Activated T-cell treated with anti-CD3 and anti-CD28 coated beads for 1 hour (primary cell): ENCODE measurements at places on chromosomes 6 and 20.

DNA sequence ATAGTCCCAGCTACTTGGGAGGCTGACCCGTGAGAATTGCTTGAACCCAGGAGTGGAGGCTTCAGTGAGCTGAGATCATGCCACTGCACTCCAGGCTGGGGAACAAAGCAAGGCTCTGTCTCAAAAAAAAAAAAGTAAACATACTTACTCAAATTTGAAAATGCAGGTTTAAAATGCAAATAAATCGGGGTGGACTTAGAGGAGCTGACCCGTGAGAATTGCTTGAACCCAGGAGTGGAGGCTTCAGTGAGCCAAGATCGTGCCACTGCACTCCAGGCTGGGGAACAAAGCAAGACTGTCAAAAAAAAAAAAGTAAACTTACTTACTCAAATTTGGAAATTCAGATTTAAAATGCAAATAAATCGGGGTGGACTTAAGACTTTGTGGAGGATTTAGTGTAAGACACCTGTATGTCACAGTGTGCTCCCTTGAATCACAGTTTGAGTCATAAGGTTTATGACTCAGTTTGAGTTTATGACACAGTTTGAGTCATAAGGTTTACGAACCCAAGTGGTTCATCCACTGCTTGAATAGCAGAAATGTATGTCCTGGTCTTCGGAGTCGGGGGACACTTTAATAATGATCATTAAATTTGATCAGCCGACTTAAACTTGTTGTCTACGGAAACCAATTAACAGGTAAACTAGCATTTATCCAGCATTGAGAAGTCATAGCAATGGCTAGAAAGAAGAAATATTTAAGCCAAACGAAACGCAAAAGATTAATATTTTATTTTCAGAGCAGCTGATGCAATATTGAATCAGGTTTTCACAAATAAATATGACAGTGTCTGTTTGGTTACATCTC lies 6.8 kb upstream of the MRPS10 start:
- no peak for DNase-seq

- DNase-seq = no peak
These were observed 185.7 kb upstream of the MARCKS start for GRCh38 chr6:113671421-113671820.

- no peak for DNase-seq
These were observed 45.1 kb upstream of the TASP1 start for GRCh38 chr20:13683833-13684232.

- no peak for DNase-seq
These were observed 119.2 kb upstream of the INSM1 start for GRCh38 chr20:20248620-20249200.

GRCh38 chr20:19543101-19543500 lies 215.0 kb upstream of the RIN2 start:
- DNase-seq = no peak

DNA sequence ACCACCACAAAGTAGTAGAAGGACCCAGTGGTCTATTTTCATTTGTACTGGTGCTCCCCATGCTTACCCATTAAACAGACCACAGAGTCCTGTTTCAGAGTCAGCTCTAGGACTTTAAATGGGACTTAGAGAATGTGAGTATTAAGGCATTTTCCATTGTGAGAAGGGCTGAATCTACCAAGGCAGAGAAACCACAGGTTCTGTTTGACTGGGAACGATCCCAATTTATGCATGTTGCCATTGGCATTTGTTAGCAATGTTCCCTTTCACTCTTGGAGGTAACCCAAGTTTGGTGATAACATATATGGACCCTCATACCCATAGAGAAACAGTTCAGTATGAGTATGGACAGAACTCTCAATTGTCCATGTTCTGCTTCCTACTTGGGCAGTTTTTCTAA lies 672.8 kb downstream of the KIF16B start:
- DNase-seq = no peak

- no peak for DNase-seq
These were observed 177.3 kb downstream of the EPHA7 start for GRCh38 chr6:93242049-93242448.

DNA sequence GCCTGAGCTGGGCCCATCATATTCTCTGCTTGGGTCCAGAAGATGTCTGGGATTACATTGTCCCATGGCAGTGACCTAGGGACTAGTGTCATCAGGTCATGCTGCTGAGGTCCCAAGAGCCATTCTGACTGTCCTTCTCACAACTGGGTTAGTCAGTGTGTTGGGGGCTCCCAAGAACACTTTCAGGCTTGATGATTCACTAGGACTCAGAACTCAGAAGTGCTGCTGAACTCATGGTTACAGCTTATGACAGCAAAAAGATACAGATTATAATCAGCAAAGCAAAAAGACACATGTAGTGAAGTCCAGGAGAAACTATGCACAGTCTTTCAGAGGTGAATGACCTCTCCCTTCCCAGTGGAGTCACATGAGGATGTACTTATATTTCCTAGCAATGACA lies 107.8 kb downstream of the SYNE1 start:
- no peak for DNase-seq

DNA sequence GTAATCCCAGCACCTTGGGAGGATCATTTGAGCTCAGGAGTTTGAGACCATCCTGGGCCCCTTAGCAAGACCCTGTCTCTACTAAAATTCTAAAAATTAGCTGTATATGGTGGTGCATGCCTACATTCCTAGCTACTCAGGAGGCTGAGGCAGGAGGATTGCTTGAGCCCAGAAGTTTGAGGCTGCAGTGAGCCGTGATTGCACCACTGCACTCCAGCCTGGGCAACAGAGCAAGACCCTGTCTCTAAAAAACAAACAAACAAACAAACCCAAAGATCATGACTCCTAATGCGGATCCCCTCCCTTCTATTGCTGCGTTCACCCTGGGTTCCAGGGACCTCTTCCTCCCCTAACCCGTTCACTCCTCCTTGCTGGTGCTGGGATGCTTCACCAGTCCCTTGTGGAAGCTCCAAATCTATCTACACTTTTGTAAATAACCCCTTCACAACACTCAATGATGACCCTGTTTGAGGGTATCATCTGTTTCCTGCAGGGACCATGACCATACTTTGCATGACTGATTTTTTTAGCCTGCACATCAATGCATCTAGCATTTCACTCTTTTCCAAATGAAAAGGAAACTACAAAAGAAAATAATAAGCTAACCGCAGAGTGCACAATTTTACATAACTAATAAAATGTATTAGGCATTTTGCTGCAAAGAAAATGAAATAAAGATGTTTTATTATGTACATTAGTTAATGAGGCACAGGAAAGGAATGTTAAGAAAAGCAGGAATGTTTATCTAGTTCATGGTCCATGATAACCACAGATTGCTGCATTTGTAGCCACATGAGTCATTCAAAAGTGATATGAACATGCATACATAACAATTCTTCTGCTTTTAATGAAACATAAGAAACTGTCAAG lies 30.5 kb upstream of the IPCEF1 start:
- DNase-seq = no peak

GRCh38 chr6:95593025-95593424 lies 15.7 kb downstream of the MANEA start:
- no peak for DNase-seq

GRCh38 chr6:100166956-100167355 lies 172.9 kb upstream of the MCHR2 start:
- no peak for DNase-seq

- no peak for DNase-seq
These were observed 146.5 kb downstream of the CDKAL1 start for GRCh38 chr6:20680697-20681165.

DNA sequence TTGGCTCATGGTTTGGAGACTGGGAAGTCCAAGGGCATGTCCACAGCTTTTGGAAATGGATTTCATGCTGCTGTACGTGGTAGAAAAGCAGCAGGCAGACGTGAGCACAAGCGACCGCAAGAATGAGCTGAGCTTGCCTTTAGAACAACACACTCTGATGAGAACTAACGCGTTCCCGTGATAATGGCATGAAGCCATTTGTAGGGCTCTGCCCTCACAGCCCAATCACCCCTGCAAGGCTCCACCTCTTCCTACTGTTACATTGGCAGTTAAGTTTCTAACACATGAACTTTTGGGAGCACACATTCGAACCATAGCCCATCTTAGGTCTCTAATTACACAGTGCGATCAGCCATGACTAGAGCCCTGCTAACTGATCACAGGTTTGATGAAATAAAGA lies 107.5 kb upstream of the TMEM170B start:
- DNase-seq = no peak

- DNase-seq = no peak
These were observed 72.7 kb downstream of the QRSL1 start for GRCh38 chr6:106702046-106702445.
